ENCODE measurements at places on chromosomes 1 and 21. TPM values are rescaled to one million over a fixed set of nuclear protein-coding genes. Genes with fewer than 3 reads are reported as not detected.

DNA sequence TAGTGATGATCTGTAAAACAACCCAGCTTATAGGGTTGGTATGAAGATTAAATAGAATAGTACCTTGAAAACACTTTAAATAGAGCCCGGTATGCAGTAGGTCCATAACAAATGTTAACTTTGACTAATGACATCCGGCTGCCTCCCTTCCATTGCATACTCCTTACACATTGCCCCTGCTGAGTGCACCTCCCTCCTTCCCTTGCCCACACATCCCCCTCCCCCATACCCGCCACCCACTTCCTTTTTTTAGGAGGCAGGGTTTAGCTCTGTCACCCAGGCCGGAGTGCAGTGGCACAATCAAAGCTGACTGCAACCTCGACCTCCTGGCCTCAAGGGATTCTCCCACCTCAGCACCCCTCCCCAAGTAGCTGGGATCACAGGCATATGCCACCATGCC is 24.4 kb upstream of the ZC3H12A start:
- no peak for DNase-seq

DNA sequence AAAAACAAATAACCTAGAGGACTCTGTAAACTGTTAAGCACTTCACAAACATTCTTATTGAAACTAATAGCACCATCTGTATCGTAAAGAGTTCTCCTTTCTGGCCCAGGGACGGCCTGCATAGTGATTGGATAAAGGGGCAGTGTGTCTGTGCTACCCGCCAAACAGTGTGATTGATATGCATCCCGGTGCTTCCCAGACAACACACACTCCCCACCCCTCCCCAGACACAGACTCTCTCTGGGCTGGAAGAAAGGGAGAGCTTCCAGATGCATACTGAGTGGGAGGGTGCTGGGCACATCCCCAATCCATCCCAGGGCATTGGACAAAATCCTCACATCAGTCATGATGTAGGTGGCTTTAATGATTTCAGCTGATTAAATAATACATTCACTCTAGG is 3.7 kb downstream of the HSD11B1 start:
- no peak for DNase-seq

- DNase-seq: peak; percentile 33
These were observed 107.7 kb downstream of the ITSN1 start for GRCh38 chr21:33750017-33750416.

DNA sequence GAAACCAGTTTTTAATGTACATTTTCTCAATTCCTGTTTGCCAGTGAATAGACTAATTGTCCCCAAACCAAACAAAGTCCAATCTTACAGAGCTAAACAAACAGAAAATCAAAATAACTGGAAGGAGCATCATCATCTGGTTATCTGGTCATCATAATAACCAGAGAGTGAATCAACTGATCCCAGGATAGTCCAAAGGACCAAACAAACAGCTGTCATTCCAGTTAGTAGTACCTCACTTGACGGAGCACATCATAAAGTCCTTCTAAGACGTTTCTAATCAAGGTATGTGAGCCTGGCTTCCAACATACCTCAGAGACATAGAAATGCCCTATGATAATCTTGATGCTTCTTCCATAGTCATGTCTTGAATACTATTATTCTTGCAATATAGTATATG is 240.5 kb downstream of the LTN1 start:
- DNase-seq: no peak

- no peak for DNase-seq
These were observed 60.3 kb upstream of the RGS7 start for GRCh38 chr1:241417258-241417657.

SMYD3 gene
- 8.3 TPM for total RNA-seq

ADGRL4 gene
- total RNA-seq: 17.7 TPM

FAM78B gene
- total RNA-seq: 4.0 TPM

SETD4 gene
- total RNA-seq: 10.8 TPM

Measured in heart left ventricle (tissue), 16 donors.